Activated T-helper 1 cell treated with anti-CD3 and anti-CD28 coated beads, Interleukin-12 subunit alpha, Interleukin-12 subunit beta, Interleukin-2, Interleukin-4 antibody, amounts not matched to agents 30 ng/mL and 10 ng/mL and 1 ng/mL, durations not matched to agents 14 hours and 24 hours and 36 hours (primary cell): ENCODE measurements at places on chromosomes 4 and X. TPM values are rescaled to one million over a fixed set of nuclear protein-coding genes. Genes with fewer than 3 reads are reported as not detected.

Gene NCAPG
- total RNA-seq, result 43.7 and 46.3 TPM in 2 replicates

Gene TREX2
- total RNA-seq, result 0.83 and 1.3 TPM in 2 replicates

Gene CDKL2
- total RNA-seq, result 0.16 and 0.22 TPM in 2 replicates

Gene NDP
- total RNA-seq, result not detected in 2 replicates

Gene MAGEA2B
- total RNA-seq, result not detected in 2 replicates

Gene GAGE12E
- not detected in 2 replicates for total RNA-seq

Gene CAMK2D
- total RNA-seq, result 67.7 and 73.5 TPM in 2 replicates

Gene ADH1B
- total RNA-seq, result not detected in 2 replicates

Gene FAM236B
- not detected in 2 replicates for total RNA-seq

Gene GRIA3
- not detected in 2 replicates for total RNA-seq

GRCh38 chr4:158870282-158870625 lies 101.4 kb downstream of the FNIP2 start:
- no peak for DNase-seq

GRCh38 chr4:175973027-175973923 lies 92.4 kb upstream of the WDR17 start:
- no peak for DNase-seq

- no peak for DNase-seq
These were observed 133.8 kb downstream of the PALLD start for GRCh38 chr4:168630445-168631187.

- DNase-seq, result no peak
These were observed 184.3 kb upstream of the TACR3 start for GRCh38 chr4:103904123-103904522.

- no peak for DNase-seq
These were observed 196.7 kb upstream of the LNX1 start for GRCh38 chr4:53788011-53788410.

DNA sequence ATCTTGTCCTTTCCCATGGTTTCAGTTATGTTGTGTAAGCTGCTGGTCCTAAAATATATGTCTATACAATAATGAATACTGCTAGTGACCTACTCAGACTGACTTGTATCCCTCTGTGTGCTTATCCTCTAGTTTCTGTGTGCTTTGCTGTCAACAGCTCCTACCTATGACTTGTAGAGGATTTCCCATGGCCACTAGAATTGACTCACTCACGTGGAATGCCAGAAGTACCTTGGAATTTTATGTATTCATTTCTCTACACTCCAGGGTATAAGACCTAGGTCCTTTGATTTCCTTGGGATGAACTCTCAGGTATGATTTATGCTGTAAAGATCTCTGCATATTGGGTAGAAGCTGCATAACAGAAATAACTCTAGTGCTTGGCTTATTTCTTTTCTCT lies 279.9 kb upstream of the SLIT2 start:
- DNase-seq, result no peak

- DNase-seq, result no peak
These were observed 175.5 kb upstream of the ADGRL3 start for GRCh38 chr4:61024610-61025009.

DNA sequence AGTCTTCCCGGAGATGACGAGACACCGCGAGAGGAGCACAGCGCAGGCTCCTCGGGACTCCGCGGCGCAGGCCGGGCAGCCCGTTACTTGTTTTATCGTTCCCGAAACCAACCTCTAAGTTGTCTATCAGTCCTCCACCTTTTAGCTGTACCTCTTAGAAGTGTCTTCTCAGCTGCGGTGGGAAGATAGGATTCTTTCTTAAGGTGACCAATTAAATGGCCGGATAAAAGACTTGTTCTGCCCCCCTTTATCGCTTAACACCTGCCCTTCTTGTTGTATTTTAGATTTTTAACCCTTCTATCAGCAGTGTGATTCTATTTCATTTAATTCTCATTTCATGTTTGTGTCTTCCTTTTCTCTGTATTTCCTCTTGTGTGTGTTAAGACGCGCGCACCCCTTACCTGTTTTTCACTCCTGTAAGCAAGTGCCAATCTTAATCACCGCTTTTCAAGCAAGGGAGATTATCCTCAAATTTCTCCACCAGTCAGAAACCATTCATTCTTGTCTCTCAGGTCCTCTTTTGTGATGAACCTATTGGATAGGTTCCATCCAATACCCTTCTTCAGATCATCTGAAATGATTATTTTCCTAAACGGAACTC lies at the start of gene SLC9B2:
TSS of gene SLC9B2 (minus strand) at position 15 of the 601 bp plus-strand sequence. CDS start 9,211 bp downstream, outside the sequence.
- DNase-seq, result no peak

DNA sequence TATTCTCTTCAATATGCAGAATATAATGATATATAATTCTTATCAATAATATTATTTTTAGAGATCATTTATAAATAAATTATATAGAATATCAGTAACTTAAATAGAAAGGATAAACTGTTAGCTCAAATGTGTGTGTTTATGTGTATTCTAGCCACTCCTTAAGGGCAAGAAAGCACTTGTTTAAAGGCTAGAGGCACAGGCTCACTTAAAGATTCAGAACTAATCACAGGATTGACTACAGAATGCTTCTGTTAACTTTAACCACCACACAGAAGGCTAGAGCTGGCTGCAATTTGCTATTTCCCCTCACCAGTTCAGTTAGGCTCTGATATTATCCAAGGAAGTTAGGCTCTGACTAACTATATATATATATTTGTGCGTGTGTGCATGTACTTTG lies 69.6 kb downstream of the TBCK start:
- no peak for DNase-seq

DNA sequence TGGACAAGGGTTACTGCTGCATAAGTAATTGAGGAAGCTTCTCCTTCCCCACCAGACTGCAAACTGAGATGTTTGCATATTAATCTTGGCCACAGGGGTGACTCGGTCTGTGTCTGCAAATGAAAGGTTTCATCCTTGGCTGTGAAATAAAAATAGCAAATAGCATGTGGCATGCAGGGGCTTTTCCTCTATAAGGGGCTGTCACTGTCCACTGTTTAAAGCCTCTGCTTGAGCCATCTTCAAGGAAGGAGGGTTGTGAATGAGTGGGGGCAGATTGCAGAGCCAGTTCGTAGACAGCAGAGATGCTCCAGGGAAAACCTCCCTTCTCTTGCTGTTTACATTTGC lies 33.3 kb downstream of the TMSB4X start:
- no peak for DNase-seq

GRCh38 chrX:18348047-18348446 lies 6.4 kb downstream of the SCML2 start:
- no peak for DNase-seq

- no peak for DNase-seq
These were observed 6.5 kb upstream of the PAQR3 start for GRCh38 chr4:78945651-78946179.

GRCh38 chr4:138334346-138335016 lies 92.3 kb upstream of the SLC7A11 start:
- no peak for DNase-seq
